ENCODE measurements at places on chromosomes 7 and 10.
A peak's percentile ranks its signal among the peaks of the same experiment; 100 is the strongest.

- DNase-seq: no peak
Measured at GRCh38 chr10:86658261-86658741, 4.0 kb downstream of the OPN4 start.

DNA sequence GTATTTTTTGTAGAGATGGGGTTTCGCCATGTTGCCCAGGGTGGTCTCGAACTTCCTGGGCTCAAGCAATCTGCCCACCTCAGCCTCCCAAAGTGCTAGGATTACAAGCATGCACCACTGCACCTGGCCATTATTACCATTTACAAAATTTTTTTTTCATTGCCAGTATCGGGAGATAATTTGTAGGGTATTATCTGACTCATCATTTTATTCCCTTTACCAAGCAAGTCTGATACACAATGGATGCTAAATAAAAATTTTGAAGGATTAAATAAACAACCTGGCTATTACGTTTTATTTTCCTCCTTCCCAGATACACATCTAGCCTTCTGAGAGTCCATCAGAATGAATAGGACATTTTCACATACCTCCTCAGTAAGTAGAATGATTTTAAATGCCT is 38.1 kb upstream of the CPN1 start:
- DNase-seq: no peak

GRCh38 chr7:2883101-2883500 is 39.0 kb upstream of the GNA12 start:
- no peak for DNase-seq

DNA sequence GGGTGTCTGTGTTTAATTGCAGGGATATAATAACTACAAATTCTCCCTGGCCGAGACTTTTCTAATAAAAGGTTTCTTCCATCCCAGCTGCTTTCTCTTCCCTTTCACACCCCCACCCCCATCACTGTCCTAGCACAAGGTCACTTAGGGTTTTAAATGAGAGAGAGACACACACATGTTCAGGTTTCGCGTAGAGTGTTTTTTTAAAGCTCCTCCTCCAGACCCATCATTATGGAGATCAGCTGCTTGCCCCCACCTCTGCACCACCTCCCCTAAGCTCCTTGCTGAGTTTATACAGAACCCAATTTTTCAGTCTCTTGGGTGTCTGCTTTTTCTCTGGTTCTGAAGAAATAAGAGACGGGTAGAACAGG is 18.6 kb downstream of the LRMDA start:
- DNase-seq: no peak

DNA sequence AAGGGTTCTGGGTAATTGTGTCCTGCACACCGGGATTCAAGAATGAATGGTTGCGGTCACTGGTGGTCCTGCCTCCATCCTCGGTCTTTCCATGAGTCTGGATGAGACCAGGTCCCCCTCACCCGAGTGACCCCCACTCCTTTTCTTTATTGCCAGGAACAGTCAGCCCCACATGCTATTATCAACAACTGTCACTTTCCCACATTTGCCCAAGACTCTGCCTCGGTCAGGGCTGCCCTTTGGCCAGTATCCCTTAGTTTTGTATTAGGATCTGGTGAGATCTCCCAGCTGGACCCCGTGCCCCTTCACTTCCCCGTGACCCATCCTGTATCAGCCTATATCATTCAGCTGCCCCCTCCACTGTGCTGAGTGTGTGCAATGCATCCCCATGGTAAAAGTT is 288.3 kb downstream of the ADARB2 start:
- no peak for DNase-seq

- DNase-seq: no peak
Measured at GRCh38 chr10:3034616-3035015, 32.7 kb upstream of the PFKP start.

GRCh38 chr7:111895049-111895448 is 311.1 kb downstream of the DOCK4 start:
- no peak for DNase-seq

DNA sequence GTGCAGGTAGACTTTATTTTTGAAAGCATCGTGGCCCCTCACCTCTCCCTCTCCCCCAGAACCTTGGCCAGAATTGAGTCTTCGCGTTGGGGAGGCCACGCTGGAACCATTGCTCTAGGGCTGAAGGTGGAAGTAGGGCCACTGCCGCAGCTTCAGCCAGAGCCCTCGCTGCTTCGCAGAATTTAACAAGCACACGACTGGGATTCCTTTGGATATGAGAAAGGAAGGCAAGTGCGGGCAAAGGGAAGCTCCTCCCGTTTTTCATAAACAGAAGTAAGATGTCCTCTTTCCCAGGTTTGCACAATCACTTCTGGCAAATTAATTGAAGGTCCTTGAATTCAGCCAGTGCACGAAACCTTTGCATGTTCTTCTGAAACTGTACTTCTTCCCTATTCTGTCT is 168.1 kb downstream of the CCDC3 start:
- no peak for DNase-seq

DNA sequence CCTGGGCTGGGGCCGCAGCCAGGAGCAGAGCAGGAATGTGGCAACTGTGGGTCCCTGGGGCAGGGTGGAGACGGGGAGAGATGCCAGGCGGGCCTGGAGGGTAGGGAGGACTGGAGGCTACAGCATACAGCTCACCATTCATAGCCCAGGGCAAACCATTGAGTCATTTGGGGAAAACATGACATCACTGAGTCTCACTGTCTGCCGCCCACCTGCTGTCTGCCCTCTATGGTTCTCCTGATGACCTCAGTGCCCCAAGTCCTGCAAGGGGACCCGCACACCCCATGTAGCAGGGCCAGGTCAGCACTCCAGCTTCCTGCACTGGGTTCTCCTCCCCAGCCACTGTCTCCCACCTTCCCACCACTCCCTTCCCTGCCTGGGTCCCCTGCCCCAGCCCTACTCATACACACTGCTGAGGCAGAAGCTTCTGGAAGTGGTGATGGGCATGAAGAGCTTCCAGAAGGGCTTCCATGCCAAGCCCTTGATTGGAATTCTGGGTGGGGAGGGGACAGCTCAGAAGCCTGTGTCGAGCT is 10.4 kb downstream of the CHST3 start:
- no peak for DNase-seq

- no peak for DNase-seq
Measured at GRCh38 chr10:30215623-30216022, 133.5 kb downstream of the MTPAP start.

DNA sequence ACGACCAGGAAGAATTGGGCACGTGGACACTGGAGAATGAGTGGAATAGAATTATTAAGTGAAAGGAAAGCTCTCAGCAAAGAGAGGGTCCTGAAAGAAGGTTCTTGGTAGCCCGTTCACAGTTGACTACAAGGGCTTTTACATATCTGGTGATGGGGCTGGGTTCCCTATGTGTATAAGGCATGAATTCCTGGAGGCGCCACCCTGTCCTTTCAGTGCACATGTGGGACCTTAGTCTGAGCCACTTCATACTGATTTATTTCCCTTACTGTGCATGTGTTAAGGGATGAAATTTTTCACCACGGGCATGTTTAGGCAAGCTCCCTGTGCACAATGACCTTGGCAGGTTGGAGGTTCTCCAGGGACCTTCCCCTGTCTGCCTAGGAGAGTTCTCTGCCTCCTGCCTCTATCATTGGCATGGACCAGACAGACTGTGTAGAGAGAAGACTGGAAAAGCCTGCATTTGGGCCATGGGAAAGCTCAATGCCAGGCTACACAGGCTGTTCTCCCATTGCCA is 145.9 kb upstream of the ITGB1 start:
- no peak for DNase-seq

GRCh38 chr7:127809261-127809702 is 157.3 kb downstream of the SND1 start:
- no peak for DNase-seq

GRCh38 chr10:78337646-78338391 is 304.2 kb downstream of the RPS24 start:
- no peak for DNase-seq

GRCh38 chr7:20005081-20005480 is 212.1 kb downstream of the MACC1 start:
- DNase-seq: no peak

GRCh38 chr7:24690251-24690650 is 67.0 kb downstream of the GSDME start:
- DNase-seq: no peak

GRCh38 chr7:24227603-24228359 is 56.2 kb upstream of the NPY start:
- no peak for DNase-seq

DNA sequence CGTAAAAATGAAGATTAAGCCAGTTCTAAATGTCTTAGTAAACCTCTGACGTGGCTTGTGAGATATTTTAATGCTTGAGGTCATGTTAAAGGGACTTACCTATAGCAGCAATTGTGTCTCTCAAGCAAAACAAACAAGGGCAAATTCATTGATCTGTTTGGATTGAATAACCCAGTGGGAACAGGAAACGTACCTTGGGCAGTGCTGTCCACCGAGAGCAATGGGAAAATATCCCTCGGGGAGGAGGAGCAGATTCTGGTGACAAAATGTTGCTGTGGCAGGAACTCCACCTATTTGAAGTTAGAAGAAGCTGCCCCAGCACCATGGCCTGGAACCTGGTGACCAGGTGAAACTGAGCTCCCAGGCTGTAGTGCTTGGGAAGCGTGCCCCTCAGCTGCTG is 107.1 kb upstream of the FZD8 start:
- DNase-seq: no peak

DNA sequence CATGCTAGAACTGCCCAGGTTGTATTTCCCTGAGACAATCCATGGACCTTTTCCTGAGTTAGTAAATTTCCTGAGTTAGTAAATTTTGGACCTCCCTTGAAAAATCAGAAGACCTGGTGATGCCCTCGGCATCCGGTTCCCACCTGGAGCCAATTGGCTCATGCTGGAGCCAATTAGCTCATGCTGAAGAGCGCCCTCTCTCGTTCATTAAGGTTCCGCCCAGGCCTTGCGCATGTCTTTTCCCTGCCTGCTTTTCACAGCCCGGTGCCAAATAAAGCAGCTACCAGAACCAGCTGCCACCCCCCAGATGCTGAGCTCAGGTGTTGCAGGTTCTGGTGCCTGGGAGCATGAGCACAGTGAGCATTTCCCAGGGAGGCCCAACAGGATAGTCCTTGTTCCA is 96.2 kb downstream of the APBB1IP start:
- DNase-seq: no peak

GRCh38 chr10:59082249-59082648 is 94.2 kb upstream of the PHYHIPL start:
- DNase-seq: no peak

- DNase-seq: no peak
Measured at GRCh38 chr10:84391326-84391725, 62.9 kb downstream of the CCSER2 start.

DNA sequence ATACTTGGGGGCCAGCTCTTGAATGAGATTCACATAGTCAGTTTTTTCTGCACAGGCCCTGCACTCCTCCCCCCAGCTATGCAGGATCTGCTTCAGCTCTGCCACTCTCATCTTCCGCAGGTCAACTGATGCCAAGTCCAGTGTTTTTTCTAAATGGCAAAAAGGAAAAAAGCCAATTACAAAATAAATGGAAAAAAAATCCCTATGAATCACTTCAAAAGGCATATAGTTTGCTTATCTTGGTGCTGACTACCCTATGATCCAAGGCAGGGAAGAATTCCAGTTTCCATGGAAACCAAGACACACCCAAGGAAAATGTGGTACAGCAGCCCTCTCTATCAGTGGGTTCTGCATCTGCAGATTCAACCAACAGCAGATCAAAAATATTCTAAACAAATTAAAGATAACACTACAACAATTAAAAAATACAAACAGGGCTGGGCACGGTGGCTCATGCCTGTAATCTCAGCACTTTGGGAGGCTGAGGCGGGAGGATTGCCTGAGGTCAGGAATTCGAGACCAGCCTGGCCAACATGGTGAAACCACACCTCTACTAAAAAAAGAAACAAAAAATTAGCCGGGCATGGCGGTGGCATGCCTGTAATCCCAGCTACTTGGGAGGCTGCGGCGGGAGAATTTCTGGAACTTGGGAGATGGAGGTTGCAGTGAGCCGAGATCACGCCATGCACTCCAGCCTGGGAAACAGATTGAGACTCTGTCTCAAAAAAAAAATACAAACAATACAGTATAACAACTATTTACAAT is 17.6 kb downstream of the CDNF start:
- DNase-seq: peak; percentile 14

DNA sequence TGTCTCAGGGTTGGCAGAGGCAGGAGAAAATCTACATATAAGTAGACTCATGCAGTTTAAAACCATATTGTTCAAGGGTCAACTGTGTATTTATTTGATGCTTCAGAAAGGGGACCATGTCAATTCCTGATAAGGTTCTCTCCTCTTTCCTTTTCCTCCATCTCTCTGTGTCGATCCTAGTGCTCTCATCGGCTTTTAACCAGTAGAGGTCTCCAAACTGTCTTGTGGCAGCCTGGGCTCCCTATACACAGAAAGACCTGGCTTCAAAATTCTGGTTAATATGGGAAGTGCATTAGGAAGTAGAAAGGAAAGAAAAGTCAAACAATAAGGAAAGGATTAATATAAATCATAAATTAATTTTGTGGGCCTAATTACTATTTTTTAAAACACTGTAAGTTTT is 304.4 kb upstream of the C7orf33 start:
- no peak for DNase-seq

DNA sequence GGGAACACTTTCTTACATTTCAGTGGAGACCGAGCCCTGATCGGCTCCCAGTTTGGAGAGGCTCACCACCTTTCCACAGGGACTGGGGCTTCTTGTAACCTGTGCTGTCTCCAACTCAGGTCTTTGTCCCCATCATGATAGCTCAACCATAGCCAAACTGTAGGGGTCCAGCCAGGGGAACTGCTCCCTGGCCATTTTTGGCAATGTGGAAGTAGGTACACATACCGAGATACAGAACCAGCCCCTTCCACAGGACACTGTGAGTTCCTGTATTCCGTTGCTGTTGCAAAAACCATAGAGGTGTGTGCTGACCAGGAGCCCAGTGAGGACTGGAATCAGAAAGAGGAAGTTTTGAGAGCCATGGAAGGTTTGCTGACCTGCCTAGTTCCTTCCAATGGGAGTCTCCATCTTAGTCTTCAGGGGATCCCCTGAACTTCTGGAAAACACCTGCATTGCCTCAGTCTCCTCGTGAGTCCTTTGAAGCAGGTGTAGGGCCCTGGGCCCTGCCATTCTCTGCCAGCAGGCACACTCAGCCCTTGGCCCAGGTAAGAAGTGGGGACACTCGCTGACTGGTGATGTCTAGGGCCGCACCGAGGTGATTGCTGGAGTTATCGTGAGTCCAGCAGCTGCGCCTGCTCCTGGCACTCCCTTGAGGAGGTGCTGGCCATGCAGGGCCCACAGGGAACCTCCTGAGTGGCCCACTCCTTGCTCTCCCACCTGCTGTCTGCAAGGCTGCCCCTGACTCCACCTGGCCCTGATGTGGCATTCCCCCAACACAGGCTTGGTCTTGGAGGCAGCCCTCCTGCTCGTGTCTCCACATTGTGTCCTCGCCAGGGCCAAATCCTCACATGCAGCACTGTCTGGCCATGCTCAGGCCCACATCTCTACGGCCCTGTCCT is 11.2 kb downstream of the WDFY4 start:
- DNase-seq: no peak

GRCh38 chr7:100544386-100544785 is 5.4 kb downstream of the AGFG2 start:
- no peak for DNase-seq

GRCh38 chr10:108562105-108562504 is 1361.2 kb downstream of the XPNPEP1 start:
- DNase-seq: no peak
